ENCODE measurements at places on chromosomes 11 and 22. TPM values are rescaled to one million over a fixed set of nuclear protein-coding genes. Genes with fewer than 3 reads are reported as not detected.

- DNase-seq, result no peak
Measured at GRCh38 chr11:121336279-121336937, 43.8 kb downstream of the SC5D start.

DNA sequence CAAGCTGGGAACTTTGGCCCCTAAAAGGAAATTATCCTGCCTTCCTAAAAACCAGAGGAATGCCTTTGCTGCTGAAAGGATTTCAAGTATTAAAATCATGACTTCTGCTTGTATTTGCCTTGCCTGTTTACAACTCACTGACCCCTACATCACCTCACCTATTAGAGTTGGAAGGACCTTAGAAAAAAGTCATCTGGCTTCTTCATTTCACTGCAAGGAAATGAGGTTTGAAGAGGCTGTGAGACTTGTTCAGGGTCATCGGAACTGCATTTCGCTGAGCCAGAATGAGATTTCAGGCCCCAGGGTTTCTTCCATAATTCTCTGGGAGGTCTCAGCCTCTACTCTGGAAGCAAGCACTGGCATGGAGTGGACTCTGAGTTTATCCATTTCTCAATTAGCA, 304.1 kb downstream of the BUD13 start:
- no peak for DNase-seq

GRCh38 chr11:76215941-76216340, 9.6 kb upstream of the WNT11 start:
- DNase-seq, result no peak

Gene MMP27
- polyA plus RNA-seq, result not detected

Gene OR5T1
- polyA plus RNA-seq, result not detected

Data from right lung (tissue), 10 donors.